Posterior vena cava (tissue), 2 donors: ENCODE measurements at places on chromosomes 16 and 17. TPM values are rescaled to one million over a fixed set of nuclear protein-coding genes. Genes with fewer than 3 reads are reported as not detected.
A peak's percentile ranks its signal among the peaks of the same experiment; 100 is the strongest.

The MFAP4 gene
- total RNA-seq = 231 TPM

The RCVRN gene
- 0.74 TPM for total RNA-seq

The CDC42EP4 gene
- 45.1 TPM for total RNA-seq

The EXOC3L1 gene
- 3.1 TPM for total RNA-seq

The UMOD gene
- total RNA-seq = not detected

GRCh38 chr17:82234211-82235055 is 5.6 kb downstream of the SLC16A3 start:
- DNase-seq = peak; percentile 78

- no peak for DNase-seq
These were observed 20.5 kb downstream of the MGAT5B start for GRCh38 chr17:76888661-76889060.

GRCh38 chr17:73203135-73203787 is 10.4 kb downstream of the COG1 start:
- DNase-seq = no peak

DNA sequence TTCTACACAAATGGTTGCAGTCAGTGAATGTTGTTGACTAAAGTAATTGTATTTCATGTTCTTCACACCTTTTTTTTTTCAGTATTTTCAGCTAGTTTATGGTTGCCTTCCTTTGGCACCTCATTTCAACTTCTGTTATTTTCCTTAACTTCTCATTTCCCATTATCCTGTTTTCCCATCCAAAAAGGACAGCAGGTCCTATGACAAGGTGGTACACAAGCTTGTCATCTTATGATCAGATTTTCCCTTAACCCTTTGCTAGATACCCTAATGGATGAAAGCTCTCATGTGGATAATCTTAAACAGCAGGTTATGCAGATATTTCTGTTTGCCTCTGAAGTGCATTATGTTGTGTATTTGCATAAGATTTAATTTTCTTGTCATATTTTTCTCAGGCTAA is 7.1 kb upstream of the ASIC2 start:
- no peak for DNase-seq

DNA sequence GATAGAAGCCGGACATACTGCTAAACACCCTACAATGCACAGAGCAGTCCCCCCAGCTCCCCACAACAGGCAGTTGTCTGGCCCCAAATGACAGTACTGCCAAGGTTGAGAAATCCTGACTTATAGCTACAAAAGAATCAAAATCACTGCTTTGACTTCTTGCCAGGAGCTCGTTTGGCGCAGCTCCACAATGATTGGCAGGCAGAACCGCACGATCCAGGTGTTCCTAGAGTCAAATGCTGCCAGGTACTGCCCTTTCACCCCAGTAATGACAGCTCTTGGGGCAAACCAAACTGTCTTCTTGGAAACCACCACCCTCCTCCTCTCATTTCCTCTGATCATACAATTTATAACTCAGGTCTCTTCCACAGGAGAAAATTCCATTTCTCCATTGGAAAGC is 2.2 kb upstream of the TMC5 start:
- DNase-seq = no peak

DNA sequence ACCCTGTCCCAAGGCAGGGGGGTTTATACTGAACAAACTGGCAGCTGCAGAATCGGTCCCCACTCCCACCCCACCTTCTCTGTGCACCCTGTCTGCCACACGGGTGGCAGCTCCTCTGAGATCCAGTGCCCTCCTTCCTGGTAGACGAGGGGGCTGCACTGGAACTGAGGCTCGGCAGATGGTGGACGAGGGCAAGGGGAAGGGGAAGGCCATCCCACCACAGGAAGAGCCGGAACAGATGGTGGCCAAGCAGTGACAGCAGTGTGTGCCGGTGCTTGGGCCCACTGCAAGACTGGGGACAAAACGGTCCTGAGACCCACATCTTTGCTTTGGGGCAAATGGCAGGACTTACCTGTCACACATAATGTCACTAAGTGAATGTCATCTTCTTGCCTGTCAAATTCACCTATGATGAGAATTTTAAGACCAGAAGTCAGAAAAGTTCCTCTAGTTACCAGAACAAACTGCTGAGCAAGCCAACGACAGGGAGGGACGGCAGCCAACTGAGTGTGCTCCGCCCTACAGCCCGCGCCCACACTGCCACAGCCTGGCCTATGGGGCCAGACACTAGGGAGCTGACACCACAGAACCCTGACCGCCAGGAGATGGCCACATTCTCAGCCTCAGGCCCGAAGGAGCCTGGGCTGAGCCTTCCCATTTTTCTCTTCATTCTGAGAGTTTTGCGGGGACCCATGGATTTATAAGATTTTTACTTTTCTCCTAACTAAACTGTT is 14.4 kb downstream of the NTAN1 start:
- DNase-seq = peak; percentile 97

DNA sequence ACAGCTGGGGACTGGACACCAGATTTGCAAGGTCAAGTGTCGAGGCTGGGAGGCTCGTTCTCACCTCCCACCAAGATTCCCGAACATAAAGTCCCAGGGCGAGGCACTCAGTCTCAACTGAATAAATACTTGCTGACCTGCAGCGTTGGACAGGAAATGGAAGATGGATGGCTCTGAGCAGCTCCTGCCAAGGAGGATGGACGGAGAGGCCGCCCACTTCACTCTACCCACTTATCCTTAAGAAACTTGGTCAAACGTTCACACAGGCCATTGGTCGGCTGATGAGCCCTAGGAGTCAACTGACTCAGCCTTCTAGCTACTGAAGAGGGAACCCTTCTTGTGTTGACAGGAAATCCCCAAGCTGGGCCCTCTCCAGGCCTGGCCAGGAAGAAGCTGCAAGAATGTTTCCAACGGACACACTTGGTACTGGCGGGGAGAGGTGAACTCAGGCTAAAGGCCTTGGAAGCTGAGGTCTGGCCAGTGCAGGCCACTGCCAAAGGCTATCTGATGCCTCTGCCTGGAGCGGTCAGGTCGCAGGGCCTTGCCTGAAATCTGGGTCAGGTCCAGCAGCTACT is 50.0 kb downstream of the VAC14 start:
- DNase-seq = peak; percentile 94

DNA sequence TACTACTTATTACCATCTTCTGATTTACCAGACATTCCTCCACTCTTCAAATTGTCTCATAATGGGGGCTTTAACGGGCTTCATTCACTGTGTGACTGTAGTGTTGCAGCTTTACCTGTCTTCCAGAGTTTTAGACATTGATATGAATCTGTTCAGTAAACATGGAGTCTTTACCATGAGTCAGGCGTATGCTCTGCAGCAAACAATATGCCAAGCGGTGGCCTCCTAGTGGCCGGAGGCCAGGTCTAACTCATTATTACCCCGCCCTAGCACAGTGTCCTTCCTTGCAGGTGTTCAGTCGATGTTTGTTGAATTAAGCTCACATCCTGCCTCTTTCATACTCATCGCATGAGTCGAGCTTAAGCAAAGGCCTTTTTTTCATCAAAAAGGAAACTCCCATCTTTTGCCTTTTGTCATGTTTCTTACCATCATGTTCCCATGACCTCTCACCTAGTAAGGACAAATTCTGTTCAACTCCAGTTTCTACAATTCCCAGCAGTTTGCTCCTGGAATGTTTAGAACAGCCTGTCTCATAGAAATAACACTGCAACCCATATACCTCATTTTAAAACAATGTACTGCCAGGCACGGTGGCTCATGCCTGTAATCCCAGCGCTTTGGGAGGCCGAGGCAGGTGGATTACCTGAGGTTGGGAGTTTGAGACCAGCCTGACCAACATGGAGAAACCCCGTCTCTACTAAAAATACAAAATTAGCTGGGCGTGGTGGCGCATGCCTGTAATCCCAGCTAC is 39.4 kb downstream of the TUBD1 start:
- no peak for DNase-seq
